Stimulated activated CD4-positive, alpha-beta T cell treated with anti-CD3 and anti-CD28 coated beads, Interleukin-15, amount 100 ng/mL, for 24 hours (primary cell): ENCODE measurements at places on chromosomes 1 and 21.

- no peak for DNase-seq
Measured at GRCh38 chr1:26239936-26240335, 5.9 kb downstream of the CEP85 start.

DNA sequence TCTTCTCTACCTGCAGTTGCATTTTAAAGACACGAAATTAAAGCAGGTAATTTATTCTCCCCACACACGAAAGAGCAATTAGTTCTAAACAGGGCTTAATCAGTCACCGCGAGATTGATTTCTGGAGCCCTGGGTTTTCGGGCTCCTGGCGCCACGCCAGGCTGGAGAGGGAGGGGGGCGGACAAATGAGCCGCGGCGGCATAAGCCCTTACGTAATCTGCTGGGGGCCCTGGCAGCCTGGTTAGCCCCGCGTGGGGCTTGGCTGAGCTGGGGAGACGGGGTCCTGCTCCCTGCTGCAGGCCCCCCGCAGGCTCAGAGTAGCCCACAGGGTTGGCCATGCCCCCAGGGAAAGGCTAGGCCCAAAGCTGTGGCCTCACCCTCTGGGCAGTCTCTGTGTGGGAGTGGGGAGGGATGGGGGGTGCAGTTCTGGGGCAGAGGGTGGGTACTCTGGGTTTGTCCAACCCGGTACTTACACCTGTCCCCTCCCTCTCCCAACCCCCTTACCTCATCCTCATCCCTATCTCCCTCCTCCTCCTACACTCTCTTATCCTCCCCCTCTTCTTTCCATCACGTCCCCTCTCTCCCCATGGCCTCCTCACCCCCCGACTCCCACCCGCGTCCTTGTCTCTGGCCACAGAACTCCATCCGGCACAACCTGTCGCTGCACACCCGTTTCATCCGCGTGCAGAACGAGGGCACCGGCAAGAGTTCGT, 19.9 kb downstream of the FOXO6 start:
- DNase-seq: no peak

DNA sequence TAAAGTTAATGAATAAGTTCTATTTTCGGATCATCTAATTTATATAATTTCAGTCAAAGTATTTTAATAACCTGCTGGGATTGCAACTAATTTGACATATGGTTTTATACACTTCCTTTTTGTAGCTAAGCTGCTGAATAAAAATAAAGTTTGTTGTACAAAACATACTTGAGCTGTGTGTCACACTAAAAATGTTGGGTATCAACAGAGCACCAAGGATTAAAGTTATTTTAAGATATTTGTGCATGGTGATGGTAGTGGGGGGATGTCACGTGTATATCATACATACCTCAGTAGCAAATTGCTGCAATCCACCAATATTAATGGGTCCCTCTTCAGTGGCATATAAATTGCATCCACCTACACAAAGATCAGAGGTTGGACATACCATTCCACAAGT, 199.6 kb downstream of the DPYD start:
- DNase-seq: no peak

DNA sequence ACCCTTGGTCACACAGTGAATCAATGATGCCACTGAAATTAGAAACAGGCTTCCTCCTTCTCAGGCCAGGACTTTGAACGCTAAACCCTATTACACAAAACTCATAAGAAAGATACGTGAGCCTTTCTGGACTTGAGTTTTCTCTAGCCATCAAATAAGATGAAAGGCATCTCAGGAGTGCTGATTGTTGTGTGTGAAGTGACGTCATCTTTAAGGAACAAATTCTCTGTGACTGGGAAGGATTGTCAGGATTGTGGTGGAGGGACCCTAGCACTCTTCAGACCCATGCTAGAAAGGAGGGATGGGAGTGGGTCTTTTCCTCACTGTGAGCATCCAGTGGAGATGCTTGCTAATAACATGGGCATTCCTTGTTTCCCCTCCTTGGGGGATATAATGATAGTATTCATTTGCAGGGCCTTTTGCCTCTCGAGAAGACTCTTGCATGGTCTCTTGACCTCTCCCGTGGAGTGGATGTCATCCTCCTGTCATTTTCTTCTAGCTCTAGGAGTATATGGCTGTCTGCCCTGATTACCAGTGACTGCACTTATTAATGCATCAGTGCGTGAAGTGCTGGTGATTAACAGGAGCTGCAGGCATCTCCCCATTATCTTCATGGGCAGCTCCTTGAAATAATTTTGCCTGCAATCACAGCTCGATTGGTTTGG, 39.9 kb downstream of the SPATA46 start:
- no peak for DNase-seq

DNA sequence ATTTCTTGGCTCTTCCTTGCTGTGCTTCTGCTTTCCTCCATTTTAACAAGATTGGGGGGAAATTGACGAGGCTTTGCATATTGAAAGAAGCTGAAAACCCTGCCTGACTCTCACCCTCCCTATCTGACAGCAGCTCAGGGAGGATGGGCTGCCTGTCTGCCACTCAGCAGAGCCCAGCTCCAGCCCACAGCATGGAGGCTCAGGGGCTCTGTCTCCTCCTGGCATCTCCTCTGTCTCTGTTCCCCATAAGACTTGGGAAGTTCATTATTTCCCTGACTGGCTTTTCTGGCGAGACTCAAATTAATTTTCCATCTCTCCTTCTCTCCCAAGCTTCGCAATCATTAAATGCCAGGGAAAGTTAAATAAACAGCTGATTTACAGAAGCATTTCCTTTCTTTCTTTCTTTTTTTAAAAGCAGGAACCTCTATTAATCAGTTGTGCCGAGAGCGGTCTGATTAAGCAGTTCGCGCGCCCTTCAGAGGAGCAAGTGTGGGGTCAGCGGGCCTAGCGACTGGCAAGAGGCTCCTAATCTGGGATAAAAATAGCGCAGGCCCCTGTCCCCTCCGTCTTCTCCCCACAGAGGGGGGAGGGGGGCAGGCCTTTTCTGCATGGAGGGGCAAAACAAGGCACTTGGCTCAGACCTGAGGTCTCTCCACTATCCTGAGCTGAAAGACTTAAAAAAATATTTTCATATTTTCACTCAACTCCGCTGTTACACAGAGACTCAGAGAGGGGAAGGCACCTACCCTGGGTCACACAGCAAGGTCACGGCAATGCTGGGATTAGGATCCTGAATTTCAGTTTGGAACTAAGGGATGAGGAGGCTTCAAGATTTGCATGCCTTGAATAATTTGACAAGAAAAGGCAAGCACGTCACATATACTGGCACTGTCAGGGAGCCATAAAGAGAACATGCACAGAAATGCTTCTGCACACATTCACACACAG, 170.4 kb downstream of the ACTL8 start:
- no peak for DNase-seq

GRCh38 chr1:20735581-20736111, 3.1 kb upstream of the SH2D5 start:
- no peak for DNase-seq

- DNase-seq: no peak
Measured at GRCh38 chr1:19635646-19636045, 8.5 kb upstream of the NBL1 start.

- DNase-seq: no peak
Measured at GRCh38 chr21:15908187-15908586, 178.4 kb downstream of the USP25 start.

DNA sequence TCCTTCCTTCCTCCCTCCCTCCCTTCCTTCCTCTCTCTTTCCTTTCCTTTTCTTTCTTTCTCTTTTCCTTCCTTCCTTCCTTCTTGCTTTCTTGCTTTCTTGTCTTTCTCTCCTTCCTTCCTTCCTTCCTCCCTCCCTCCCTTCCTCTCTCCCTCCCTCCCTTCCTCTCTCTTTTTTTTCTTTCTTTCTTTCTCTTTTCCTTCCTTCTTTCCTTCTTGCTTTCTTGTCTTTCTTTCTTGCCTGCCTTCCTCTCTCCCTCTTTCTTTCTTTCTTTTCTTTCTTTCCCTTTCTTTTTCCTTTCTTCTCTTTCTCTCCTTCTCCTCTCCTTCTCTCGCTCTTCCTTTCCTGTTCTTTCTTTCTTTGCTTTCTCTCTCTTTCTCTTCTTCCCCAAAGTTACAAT, 728.4 kb upstream of the ADAMTS5 start:
- no peak for DNase-seq

DNA sequence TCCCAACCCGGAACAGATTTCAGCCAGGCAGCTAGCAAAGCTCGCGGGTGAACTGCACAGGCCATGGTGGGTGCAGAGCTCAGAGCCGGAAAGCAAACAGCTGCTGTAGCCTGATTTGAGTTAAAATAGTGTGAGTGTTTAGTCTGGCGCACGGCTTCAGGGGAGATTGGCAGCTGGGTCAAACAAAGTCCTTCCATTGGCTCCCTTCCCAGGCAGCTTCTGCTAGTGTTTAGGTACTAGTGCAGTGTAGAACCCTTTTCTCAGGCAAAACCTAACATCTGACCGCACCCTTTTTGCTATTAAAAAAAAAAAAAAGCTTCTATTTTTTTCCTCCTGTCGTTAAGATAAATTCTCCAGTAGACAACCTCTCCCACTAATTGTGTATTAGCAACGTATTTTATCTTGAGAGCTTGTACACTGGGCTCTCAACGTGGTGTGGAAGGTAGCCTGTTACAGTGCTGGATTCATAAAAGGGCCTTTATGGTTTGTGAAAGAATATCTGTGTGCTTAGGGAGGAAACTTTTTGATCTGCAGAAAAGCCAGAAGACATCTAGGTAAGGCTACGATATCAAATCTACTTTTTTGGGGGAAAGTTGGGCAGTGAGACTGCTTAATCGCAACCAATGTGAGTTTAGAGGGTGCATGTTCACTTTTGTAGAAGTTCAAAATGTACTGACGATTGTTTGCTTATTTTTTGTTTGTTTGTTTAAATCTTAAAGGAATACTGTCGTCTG, 689.6 kb downstream of the USP25 start:
- no peak for DNase-seq

DNA sequence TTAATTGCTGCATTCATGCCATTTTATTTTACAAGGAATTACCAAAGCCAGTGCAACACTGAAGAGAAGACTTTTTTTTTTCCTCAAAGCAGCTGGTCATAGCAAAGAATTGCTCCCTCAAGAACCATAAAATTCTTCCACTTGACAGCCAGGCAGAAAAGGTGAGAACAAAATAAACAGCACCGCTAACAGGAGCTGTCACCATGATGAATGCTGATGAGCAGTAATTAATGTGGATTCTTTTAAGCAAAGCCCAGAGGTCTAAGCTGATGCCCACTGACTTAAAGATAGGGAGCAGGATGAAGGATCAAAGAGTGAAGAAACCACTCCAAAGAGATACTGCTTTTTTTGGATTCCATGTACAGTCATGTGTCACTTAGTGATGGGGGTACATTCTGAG, 428.4 kb downstream of the BRINP3 start:
- DNase-seq: no peak

GRCh38 chr1:240254006-240254405, 162.3 kb downstream of the FMN2 start:
- no peak for DNase-seq

GRCh38 chr1:171654201-171654941, 1.9 kb upstream of the MYOC start:
- DNase-seq: no peak

DNA sequence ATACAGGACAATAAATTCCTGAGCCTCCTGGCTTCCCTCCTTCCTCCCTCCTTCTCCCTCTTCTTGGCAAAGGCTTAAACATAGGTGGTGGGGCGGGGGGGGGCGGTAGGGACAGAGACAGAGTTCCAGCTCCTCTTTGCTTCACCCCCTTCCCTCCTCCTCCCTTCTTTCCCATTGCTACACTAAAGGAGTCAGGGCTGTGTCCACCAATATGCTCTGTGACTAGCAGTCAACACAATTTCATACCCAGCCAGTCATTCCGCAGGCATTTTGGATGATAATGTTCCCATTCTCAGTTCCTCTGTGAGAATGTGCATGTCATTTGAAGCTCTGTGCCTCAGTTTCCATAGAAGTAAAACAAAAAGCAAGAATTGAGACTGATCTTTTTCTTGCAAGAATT, 1.7 kb downstream of the LMOD1 start:
- no peak for DNase-seq

DNA sequence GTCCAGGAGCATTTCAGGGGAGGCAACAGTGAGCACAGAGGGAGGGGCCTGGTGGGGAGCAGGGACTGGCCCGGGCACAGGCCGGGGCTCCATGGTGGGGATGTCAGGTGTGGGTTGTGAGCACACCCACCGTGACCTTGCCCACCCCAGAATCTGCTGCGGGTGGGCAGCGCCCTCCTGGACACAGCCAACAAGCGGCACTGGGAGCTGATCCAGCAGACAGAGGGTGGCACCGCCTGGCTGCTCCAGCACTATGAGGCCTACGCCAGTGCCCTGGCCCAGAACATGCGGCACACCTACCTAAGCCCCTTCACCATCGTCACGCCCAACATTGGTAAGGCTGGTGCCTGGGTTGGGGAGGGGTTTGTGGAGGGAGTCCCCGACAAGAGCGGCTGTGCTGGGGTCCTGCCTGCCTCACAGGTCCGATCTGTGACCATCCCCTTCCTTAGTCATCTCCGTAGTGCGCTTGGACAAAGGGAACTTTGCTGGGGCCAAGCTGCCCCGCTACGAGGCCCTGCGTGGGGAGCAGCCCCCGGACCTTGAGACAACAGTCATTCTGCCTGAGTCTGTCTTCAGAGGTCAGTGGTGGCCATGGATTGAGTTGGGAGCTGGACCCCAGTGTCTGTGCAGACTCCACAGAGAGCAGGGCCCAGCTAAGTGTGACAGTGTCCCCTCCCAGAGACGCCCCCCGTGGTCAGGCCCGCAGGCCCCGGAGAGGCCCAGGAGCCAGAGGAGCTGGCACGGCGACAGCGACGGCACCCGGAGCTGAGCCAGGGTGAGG, 14.3 kb downstream of the PSRC1 start:
- DNase-seq: no peak

DNA sequence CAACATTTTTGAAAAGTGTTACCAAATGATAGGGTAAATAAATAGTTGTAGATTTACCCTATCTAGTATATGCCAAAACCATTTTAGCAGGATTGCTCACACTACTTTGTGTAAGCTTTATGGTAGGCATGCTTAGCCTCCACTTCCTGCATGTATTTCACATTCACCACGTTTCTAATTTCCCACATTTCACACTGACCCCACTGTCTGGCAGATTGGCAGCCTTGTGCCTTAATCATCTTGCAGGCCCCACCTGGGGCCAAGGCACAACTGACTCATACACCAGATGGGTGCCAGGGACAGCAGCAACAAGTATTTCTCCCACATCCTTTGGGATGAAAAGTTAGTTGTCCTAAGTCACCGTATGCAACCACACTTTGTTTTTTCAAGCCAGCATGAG, 21.2 kb upstream of the CENPF start:
- DNase-seq: no peak
